ENCODE measurements at places on chromosomes 12 and 14.

DNA sequence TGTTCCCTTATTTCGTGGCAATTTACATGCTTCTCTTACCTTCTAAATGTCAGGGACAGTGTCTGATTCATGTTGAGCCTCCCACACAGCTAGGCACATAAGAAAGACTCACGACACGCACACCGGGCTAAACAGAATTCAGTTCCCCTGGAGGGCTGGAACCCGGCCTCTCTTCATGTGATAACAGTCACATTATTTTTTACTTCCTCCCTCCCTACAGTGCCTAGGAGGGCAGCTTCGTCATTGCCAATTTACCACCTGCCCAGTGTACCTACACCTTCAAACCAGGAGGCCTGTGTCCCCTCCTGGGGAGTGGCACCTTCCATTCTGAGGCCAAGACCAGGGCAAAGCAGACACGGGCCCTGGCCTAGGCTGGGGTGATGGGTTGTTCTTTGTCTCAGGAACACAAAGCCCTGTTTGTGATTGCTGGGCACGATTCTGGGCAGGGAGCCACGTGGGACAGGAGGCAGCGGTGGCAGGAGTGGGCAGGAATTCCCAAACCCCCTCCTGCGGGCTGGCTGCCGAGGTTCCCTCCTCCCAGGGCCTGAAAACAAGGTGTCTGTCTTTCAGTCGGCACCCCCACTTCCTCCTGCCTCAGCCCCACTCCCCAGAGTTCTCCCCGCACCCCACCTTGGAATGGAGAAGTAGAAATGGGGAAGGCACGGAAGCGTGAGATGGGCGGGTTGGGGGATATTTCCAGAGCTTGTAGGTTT lies 6.8 kb upstream of the RASAL1 start:
- DNase-seq: no peak

DNA sequence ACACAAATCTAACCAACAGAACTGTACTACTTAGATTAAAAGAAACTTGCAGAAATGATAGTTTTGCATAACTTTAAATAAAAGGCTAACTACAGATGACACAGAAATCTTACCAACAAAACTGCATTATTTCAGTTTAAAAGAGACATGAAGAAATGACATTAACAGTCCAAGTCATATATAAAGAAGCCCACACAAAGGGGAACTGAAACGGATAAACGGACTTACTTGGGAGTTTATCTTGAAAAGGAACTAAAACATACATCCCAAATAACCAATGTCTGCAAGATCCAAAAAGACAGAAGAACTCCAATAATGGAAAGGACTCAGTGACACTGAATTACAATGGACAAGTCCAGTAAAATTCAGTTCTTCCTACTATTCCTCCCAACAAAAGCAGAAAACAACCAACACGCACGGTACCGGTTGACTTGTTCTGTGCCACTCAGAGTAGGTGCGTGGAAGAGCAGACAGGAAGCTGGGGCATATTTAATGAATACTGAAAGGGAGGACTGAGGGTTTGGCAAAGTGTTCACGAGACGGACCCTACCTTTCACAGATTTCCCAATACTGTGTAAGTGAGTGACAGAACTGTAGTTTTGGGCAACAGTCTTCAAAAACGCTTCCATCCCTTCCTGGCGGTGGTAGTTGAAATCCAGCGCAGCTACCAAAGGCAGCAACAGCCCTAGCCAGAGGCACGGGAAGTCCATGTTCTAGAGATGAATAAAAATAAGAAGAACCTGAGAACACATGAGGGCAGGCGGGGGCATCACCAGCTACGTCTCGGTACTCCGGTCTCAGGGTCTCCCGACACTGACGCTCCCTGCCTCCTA lies 627 bp downstream of the CPM start:
- no peak for DNase-seq

DNA sequence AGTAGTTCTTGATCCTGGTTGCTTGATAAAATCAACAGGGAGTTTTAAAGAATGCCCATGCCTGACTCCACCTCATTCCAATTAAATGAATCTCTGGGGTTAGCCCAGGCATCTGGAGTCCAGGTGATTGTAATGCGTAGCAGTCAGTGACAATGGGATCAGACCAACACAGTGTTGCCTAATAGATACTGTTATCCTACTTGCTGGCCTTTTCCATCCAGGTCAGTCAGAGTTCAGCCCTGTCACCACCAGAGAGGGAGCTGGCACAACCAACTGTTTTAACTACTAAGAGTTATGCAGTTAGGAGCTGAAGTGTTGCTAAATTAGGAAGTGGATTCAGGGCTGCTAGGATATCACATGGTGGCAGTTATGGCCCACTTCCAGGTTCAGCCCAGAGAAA lies 107.1 kb downstream of the GPR135 start:
- no peak for DNase-seq

GRCh38 chr14:98242903-98243302 lies 1029.1 kb downstream of the BCL11B start:
- no peak for DNase-seq

DNA sequence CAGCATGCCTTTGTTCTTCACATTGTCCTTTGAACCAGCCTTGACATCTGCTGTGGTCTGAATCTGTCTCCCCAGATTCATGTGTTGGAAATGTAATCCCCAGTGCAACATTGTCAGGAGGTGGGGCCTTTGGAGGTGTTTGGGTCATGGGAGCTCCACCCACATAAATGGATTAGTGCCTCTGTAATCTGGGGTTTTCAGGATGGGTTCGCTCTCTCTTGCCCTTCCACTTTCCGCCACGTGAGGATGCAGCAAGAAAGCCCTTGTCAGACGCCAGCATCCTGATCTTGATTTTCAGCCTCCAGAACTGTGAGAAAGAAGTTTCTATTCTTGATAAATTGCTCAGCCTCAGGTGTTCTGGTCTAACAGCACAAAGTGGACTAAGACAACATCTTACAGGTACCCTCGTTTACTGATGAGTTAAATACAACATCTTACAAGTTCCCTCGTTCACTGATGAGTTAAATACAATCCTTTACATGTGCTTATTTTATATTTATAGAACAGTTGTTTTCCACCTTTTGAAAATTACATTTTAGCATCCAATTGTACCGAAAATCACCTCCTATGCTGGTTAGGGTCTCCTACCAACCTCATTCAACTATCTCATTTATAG lies 54.4 kb upstream of the RIMBP2 start:
- DNase-seq: no peak

GRCh38 chr14:68810173-68811153 lies 17.6 kb upstream of the ZFP36L1 start:
- no peak for DNase-seq

- no peak for DNase-seq
These were observed 1472.8 kb downstream of the AACS start for GRCh38 chr12:126537961-126538530.

DNA sequence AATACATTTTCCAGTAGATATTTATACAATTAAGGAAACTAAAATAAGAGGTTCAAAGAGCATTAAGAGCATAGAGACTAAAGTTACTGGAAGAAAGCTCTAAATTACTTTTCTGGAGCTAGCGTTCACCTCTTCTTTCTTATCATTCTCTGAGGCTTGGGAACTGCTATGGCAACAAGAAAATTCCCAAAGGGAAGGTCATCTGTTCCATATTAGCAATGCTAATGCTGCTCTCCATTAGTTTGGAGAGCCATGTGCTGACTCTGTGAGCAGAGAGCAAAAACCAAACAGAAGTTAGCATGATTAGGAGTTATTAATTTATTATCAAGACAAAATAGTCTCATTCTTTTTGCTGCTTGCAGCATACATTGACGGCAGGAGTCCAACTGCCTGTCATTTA lies 143.1 kb upstream of the SLC16A7 start:
- DNase-seq: no peak

- no peak for DNase-seq
These were observed 14.7 kb downstream of the PRICKLE1 start for GRCh38 chr12:42574851-42575266.

DNA sequence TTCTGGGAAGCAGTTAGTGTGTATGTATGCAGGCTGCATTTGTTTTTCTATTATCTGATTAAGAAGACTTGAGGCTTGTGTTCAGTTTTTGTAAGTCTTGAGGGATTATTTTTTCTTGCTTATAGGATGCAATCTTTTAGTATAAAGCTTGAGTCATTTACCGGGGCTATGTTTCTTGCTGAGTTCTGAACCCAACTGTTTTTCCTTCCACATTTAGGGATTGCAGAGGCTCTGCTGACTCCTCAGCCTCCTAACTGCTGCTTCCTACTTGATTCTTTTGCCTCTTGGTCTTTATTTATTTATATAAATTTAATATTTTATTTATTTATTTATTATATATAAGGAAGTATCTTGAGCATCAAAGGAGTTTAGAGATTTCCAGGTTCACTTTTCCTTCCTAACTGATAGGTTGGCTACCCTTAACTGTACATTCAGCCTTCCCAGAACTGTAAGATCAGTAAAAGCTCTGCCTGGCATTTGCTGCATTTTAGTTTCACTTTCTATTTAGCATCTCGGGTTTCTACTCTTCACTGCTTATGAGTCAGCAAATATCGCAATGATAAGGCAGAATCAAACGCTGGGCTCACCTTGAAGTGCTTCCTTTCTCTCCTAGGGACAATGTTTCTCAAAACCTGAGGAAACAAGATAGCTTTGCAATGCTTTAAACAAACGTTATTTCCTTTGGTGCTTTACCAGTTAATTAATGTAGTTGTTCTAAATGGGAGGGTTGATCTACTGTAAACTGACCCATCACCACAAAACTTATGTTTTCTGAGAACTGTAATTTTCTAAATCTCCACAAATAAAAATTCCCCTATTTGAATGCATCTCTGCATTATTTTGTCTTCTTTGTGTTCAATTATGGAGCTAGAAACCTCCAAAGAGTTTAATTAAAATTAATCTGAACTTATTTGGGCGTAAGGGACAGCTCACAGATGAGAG lies 1183.7 kb upstream of the TMEM132C start:
- no peak for DNase-seq

GRCh38 chr14:50829489-50830043 lies 1.4 kb downstream of the NIN start:
- DNase-seq: no peak

- no peak for DNase-seq
These were observed 52.5 kb downstream of the BEGAIN start for GRCh38 chr14:100534528-100535286.

GRCh38 chr12:1852076-1852475 lies 31.7 kb downstream of the LRTM2 start:
- DNase-seq: no peak

GRCh38 chr12:32478858-32479725 lies 79.7 kb downstream of the FGD4 start:
- no peak for DNase-seq

DNA sequence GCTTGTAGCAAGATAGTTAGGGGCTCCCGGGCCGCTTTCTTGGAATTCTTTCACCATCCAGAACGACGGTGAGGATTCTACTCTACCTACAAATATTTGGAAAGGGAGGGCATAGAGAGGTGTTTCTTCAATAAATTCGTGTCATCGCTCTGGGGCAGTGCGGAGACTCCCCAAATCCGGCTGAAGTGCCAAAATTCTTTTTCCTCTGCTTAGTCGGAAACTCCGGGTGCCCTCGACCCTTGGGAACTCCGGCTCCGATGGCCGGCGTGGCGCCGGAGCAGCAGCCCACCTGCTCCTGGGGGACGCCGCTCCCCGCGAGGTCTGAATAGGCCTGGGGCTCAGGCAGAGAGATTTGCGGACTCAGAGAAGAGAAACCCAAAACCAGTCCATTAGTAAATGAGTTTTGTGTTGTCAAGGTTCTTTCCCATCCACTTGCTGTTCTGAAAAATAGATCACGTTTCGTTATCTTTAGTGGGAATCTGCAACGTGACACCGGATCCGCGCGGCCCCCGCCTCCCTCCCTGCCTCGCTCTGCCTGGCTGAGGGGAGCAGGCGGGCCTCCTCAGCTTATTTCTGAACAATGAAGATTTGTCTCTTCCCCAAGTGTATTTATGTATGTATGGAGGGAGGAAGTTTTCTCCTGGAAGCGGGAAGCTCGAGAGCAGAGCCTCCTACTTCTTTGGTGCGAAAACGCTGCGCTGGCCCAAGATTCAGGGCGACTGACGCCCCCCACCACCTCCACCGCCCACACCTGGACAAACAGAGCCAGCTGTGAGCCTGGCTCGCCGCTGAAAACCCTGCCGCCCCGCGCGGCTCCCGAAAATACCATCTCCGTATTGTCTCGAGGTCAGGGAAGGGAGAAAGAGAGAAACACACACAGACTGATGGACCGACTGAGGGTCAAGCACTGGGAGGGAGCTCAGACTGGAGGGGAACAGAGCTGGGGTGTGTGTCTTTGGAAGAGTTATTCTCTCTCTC lies 3.7 kb upstream of the SIX1 start:
- no peak for DNase-seq

DNA sequence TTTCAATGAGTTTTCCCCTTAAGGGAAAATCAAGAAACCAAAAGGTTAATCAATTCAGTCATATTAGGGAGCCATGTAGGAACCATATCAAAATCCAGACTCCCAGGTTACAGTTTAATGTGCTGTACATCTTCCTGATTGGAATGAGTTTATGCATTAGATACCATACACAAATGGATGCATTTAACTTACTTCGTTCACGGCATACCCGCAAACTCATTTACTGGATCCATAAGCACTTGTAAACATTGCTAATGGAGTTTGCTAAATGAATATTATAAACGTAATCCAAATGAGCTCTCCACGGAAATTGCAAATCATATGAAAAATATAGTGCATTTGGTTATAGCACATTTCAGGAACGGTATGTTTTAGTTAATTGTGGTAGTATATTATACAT lies 228.9 kb upstream of the G2E3 start:
- no peak for DNase-seq

- no peak for DNase-seq
These were observed 1.3 kb upstream of the TMEM233 start for GRCh38 chr12:119592232-119592631.

- no peak for DNase-seq
These were observed 72.5 kb downstream of the HMGA2 start for GRCh38 chr12:65896743-65897142.

- no peak for DNase-seq
These were observed 9.9 kb downstream of the FSCB start for GRCh38 chr14:44497148-44497547.

- no peak for DNase-seq
These were observed 63.6 kb upstream of the ELK3 start for GRCh38 chr12:96130396-96131059.

DNA sequence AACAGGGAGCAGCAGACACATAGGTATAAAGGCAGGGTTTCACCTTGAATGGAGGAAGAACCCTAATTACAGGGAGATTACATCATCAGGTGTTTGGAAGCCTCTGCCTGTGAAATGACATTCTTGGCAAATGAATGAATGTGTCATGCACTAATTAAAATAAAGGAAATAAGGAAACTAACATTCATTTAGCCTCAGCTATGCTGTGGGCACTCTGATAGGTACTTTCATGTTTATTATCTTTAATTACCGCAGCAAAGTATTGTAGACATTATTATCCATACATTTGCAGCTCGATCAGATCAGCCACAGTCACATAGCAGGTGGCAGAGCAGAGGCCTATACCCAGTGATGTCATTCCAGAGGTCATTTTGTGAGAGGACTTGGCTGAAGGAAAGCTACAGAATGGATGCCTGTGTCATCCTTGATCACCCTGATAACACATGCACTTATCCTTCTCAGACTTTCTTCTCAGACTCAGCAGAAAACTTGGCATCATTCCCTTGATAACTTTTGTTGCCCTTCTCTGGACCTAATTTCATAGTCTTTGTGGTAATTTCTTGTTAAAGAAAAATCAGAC lies 18.4 kb downstream of the ZNF664 start:
- no peak for DNase-seq

GRCh38 chr12:128644664-128645296 lies 179.0 kb downstream of the SLC15A4 start:
- DNase-seq: no peak

Data from stimulated activated CD8-positive, alpha-beta memory T cell treated with anti-CD3 and anti-CD28 coated beads, Interleukin-2, amount 100 ng/mL, for 48 hours (primary cell).